Naive thymus-derived CD8-positive, alpha-beta T cell (primary cell): ENCODE measurements at places on chromosomes 7 and 10.

- no peak for DNase-seq
Observed at GRCh38 chr10:98538472-98538871, 91.7 kb upstream of the HPS1 start.

DNA sequence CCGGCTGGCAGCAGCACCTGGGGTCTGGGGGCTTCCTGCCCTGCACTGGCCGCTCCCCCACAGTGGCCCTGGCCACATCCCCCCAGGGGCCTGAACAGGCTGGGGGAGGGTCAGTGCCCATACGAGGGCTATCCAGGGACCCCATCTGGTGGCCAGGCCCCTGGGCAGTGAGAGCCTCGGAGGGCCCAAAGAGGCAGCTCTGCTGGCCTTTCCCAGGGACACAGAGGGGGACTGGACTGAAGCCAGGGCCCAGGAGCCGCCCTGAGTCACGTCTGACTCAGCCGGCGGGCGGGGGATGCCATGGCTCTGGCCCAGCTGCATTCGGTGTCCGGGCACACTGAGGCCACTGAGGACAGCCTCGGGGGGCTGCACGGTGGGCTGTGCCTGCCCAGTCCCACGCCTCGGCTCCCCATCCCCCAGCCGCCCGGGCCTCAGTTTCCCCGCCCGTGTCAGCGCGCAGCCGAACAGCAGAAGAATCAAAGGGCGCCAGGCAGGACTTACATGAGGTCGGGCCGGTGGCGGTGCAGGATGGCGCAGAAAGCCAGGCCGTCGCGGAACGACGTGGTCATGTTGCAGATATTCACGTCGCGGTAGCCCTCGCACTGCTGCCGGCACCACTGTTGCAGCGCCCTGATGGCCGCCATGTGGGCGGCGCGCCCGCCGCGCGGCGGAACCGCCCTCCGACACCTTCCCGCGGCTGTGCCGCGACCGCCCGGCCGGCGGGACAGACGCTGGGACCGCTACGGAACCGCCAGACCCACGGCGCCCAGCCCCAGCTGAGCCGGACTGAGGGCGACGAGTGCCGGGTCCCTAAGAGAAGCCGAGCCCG is at the start of gene MICALL2:
TSS of gene MICALL2 (minus strand) at position 788 of the 829 bp plus-strand sequence. CDS start at position 644, 144 bp downstream.
- DNase-seq = no peak

- DNase-seq = no peak
Observed at GRCh38 chr7:42902331-42902730, 9.5 kb downstream of the C7orf25 start.

GRCh38 chr7:27139334-27140125 is 4.0 kb downstream of the HOXA5 start:
- no peak for DNase-seq

DNA sequence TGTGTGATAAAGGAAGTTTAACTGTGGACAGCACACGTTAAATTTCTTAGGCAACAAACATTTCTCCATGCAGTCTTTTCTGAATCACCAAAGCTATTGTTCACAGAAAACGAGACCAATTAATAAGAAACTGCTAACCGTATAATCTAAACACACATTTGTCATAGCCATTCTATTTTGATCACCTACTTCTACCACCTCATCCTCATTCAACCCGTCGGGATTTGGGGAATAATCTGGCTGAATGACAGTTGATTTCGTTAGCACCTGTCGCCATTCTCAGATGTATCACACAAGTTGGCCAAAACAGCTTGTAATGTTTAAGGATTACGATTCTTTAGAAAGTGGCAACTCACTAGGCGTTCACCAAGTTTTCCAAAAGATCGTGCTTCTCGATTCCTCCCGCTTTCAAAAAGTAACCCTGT is 1.2 kb downstream of the EZH2 start:
- no peak for DNase-seq

DNA sequence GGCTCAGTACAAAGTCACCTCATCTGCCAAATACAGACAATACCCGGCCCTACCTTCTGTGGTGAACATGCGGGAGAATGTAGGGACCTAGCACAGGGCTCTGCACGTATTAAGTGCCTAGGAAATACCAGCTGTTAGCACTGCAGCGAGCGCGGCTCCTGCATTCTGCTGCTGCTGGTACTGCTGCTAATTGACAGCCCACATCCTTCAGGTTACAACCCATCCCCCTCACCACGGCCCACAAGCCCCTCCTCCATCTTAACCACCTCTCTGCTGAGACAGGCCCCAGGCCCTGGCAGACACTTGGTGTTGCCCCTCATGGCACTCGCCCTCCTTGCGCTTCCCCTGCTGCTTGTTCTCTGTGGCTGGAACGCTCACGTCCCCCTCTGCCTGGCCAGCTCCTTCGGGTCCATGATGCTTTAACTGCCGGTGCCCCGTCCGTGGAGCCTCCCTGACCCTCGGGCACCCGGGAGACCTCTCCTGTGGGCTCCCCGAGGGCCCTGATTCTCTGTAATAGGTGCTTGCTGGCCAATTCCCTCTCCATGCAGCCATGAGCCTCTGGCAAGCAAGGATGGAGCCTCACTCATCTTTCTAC is 53.3 kb upstream of the LOXL4 start:
- DNase-seq = no peak

DNA sequence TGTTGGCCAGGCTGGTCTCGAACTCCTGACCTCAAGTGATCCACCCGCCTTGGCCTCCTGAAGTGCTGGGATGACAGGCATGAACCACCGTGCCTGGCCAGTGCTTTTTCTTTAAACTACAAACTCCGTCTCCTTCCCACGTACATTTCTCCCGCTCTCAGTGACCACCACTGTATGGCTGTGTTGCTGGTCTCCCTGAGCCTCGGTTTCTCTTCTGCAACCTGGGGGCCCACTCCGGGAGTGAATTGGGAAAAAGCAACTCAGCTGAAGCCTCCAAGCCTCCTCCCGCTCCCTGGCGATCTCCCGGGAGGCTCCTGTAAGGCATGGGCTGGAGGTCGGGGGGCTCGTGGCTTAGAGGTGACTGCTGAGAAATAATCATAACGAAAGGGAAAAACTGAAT is 136.3 kb downstream of the ELFN1 start:
- no peak for DNase-seq

GRCh38 chr10:31926765-31927564 is 1.7 kb downstream of the ARHGAP12 start:
- DNase-seq = no peak

DNA sequence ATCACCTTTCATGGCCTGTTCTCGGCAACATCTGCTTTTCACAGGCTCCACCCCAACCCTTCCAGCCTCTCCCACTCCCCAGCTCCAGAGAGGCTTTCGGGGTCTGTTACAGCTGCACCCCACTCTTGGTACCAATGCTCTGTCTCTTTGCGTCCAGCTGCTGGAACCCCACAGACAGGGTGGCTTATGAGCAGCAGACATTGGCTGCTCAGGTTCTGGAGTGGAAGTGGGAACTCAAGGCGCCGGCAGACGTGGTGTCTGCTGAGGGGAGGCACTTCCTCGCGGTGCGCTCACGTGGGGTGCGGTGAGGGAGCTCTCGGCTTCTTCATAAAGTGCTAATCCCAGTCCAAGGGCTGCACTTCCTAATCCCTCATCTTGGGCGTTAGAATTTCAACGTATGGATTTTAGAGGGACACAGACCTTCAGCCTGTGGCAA is 185.7 kb downstream of the ELFN1 start:
- no peak for DNase-seq

- no peak for DNase-seq
Observed at GRCh38 chr10:119782981-119783664, 57.3 kb downstream of the INPP5F start.

GRCh38 chr10:62992145-62992721 is 140.9 kb upstream of the NRBF2 start:
- no peak for DNase-seq

DNA sequence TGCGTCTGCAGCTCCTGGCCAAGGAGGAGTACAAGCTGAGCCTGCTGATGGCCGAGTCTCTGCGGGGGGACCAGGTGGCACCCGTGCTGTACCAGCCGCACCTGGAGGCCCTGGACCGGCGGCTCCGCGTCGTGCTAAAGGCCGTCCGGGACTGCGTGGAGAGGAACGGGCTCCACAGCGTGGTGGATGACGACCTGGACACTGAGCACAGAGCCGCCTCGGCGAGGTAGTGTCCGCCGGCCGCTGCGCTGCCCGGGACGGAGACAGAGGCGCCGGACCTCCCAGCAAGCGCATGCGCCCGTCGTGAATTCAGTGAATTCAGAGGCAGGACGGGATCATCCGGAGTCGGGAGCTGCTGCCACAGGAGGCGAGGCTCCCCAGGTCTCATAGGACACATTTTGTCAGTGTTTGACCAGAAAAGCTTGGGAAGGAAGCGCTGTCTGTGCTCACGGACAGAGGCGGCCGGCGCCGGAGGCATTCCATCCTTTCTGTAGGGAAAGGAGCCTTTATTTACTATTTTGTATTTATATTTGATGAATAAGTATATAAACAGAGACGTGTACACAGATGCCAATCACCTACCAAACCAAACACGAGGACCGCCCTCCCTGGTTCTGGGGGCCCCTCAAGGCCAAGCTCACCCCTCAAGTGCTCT is 30.1 kb upstream of the FOXL3 start:
- no peak for DNase-seq

DNA sequence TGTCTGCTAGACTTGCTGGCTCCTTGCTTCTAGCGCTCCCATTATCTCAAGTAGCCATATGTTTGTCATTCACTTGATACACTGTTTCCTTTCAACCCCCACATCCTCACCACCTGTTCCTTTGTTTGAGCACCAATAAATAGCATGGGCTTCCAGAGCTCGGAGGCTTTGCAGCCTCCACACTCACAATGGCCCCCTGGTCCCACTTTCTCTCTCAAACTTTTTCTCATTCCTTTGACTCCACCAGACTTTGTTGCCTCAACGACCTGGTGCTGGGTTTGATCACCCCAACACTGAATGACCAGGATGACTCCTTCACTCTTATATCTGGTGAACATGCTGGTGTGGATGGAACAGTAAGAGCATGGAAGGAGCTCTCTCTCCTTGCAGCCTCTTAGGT is 114.5 kb upstream of the TRIM24 start:
- DNase-seq = no peak

DNA sequence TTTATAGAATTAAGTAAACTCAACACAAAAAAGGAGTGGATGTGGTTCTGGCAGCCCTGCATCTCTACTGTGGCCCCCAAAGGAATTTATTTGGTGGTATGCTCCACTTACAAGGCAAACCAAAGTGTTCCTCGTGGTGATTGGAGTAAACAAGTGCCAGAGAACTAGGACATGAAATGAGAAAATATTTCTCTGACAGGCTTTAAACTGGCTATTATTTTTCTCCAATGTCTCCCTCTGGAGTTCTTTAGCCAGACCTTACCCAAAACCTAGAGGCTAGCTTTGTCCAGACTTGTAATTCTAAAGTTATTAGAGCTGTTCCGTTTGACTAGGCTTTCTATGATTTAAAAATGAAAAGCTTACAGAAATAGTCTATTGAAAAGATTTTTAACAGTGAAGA is 990.1 kb downstream of the CNTNAP2 start:
- DNase-seq = no peak

GRCh38 chr7:41977151-41977651 is 259.8 kb downstream of the GLI3 start:
- DNase-seq = no peak

DNA sequence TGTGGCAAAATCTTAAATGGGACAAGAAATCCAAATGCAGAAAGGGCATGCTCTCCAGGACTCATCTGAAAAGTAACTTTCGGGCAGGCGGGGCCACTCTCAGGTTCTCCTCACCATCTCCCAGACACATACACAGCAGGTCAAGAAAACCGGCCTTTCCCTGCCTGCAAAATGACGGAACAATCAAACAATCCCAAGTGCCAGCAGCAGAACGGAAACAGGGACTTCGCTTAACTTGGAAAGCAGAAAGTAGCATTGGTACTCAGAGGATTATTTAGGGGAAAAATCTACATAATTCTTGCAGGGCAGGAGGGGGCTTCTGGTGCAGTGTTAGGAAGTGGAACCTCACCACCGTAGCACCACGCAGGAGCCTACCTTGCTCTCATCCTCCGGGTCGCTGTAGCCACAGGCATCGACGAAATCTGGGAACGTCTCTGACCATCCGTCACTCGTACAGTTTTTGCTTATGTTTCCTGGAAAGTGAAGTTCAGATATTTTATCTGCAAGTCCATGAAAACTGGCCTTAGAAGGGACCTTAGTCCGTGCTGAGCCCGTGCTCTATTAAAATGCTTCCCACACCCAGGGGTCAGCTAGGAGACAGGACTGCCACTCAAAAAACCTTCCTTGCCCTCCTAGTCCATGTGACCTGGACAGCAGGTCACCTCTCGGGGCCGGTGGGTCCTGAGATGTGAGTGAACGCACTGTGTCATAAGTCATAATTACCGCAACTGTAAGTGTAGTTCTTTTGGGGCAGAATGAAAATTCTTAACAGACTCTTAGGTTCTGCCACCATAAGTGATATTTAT is 41.1 kb downstream of the VIPR2 start:
- DNase-seq = no peak

- no peak for DNase-seq
Observed at GRCh38 chr10:128095753-128096469, 30.3 kb downstream of the MKI67 start.

GRCh38 chr10:84412482-84412881 is 84.1 kb downstream of the CCSER2 start:
- no peak for DNase-seq

GRCh38 chr10:70761031-70761601 is 24.1 kb downstream of the TBATA start:
- DNase-seq = no peak

GRCh38 chr7:152544971-152545619 is 109.3 kb upstream of the KMT2C start:
- DNase-seq = no peak

DNA sequence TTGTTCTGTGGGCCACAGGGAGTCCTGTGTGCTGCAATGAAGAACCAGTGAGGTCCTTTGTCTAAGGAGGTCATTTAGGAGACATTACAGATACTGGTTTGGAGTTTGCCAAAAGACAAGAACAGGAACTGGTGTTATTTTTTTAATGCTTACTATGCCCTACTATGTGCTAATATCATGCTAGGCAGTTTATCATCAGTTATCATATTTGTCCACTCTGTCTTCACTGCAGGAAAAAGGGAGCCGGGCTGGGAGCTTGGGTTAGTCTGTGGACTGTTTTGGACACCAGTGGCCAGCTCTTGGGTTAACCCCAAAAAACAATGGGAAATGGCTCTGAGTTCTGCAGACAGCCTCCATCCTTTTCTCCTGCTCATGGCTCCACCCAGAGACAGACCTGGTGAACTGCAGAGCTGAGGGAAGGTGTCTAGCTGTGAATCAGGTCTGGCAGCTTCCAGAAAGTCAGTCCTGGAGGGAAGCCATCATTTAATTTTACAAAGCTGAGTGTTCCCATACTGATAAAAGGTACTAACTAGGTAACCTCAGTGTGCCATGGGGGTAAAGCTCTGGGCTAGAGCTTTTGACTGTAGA is 101.2 kb upstream of the ZNF746 start:
- no peak for DNase-seq

DNA sequence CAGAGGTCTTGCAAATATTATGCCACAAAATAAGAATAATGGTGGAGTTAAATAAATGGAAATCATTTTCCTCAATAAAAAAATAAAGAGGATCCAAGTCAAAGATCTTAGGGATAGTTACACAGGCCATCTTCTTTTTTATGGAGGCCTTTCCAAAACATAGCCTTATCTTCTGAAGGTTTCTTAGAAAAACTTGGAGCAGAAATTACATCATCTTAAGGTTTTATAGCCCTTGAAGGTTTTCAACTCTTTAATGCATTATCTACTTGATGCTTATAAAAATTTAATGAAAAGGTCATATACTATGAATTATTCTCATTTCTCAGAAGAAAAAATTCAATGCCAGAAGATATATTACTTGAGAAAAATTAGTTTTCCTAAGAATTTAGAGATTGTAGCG is 94.2 kb upstream of the LAMB4 start:
- no peak for DNase-seq
